Activated naive CD4-positive, alpha-beta T cell treated with Interleukin-2 at 50 U/mL for 16 hours (primary cell): ENCODE measurements at places on chromosomes 16 and 17.
A peak's percentile ranks its signal among the peaks of the same experiment; 100 is the strongest.

- DNase-seq, result peak; percentile 63
Measured at GRCh38 chr16:57000271-57001025, 11.1 kb downstream of the NLRC5 start.

DNA sequence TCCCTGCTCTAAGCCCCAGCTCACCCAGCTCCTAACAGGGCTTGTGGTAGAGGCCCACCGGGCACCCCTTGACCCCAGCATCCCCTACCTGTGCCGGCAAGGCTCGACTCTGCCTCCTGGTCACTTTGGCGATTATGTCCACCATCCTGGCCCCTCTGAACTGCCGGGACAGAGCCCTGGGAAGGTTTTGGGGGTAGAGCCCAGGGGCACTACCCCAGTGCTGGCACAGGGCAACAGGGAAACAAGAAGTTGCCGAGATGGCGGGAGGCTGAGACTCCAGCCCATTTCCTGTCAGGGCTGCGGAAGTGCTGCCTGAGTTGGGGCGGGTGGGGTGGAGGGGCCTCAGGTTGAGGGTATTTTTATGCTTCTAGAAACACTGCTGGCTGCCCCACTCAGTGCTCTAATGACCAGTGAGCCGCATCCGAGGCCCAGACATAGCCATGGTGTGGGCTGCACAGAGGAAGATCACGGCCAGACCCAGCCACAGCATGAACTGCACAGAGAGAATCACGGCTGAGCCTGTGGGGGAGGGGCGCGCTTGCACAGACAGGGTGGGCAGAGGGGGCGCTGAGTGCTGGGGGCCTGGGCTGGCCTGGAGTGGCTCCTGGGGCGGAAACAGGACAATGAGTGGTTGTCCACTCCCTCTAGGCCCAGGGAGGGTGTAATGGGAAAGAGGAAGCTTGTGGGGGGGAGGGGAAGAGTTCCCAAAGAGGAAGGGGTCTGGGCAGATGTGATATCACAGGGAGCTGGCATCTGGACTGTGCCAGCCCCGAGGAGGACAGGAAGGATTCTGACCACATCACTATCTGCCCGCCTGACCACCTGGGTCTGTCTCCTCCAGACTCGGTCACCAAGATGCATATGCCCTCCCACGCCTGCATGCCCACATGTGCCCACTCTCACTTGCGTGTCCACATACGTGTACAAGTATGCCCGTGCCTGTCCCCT lies 22.3 kb downstream of the ARHGAP27 start:
- DNase-seq, result peak; percentile 61

DNA sequence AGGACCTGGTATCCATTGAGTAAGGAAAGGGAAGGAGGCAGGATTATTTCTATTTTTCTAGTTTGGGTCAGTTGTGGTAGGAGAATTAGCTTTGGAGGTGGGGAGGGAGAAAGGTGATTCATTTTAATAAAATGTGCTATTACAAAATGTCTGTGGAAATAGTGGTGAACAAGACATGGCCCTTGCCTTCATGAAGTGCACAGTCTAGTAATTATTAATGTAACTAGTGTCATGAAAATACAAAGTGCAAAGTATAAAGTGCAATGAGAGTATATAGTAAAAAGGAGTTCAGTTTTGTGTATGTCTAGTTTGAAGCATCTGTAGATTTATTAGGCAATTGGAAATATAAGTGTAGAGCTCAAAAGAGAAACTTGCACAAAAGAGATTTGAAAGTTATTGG lies 11.9 kb downstream of the NFATC3 start:
- no peak for DNase-seq

DNA sequence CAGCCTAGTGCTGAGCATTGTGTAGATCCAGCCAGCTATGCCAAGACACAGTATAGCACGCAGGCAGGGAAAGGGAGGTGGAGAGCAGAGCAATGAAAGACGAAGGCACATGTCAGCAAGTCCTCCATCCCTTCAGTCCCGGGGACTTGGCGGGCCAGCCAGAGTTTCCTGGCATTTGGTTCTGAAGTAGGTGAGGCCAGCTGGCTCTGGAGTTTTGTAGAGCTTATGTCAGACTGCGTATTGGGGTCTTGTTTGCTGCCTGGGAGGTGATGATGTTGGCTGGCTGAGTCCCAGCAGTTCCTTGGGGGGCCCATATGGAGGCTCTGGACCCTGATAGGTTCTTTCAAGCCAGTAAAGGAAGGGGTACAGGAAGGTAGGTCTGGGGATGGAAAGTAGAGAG lies 55.7 kb upstream of the AKTIP start:
- DNase-seq, result no peak

GRCh38 chr17:2029911-2030778 lies at the start of gene DPH1:
Gene DPH1, plus strand, starts transcription at chr17:2030153. Its CDS starts 17 bp downstream, at chr17:2030170.
- peak; percentile 88 for DNase-seq

- DNase-seq, result no peak
Measured at GRCh38 chr17:56175299-56175955, 22.2 kb downstream of the ANKFN1 start.

- DNase-seq, result no peak
Measured at GRCh38 chr16:71185347-71185746, 45.2 kb downstream of the HYDIN start.

- no peak for DNase-seq
Measured at GRCh38 chr17:70886648-70887047, 717.3 kb downstream of the KCNJ2 start.

GRCh38 chr16:79394206-79394605 lies 206.3 kb downstream of the MAF start:
- DNase-seq, result no peak

DNA sequence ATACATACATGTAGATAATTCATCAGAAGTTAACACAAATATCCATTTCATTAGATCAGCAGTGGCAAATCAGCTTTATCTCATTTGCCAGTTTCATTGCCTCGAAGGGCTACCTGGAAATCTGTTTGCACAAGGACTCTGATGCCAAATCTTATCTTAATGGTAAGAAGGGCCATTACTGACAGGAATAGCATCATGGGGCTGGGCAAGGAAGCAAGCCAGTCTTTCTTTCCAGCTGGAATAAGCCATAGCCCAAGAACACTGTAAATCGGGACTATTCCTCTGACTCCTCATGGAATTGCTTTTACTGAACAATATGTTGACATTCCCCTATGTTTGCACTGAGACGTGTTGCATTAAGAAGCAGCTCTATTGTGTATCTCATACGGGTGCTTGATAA lies 101.4 kb upstream of the CLEC3A start:
- DNase-seq, result no peak

GRCh38 chr16:29012913-29013553 lies 28.2 kb downstream of the LAT start:
- DNase-seq, result no peak

DNA sequence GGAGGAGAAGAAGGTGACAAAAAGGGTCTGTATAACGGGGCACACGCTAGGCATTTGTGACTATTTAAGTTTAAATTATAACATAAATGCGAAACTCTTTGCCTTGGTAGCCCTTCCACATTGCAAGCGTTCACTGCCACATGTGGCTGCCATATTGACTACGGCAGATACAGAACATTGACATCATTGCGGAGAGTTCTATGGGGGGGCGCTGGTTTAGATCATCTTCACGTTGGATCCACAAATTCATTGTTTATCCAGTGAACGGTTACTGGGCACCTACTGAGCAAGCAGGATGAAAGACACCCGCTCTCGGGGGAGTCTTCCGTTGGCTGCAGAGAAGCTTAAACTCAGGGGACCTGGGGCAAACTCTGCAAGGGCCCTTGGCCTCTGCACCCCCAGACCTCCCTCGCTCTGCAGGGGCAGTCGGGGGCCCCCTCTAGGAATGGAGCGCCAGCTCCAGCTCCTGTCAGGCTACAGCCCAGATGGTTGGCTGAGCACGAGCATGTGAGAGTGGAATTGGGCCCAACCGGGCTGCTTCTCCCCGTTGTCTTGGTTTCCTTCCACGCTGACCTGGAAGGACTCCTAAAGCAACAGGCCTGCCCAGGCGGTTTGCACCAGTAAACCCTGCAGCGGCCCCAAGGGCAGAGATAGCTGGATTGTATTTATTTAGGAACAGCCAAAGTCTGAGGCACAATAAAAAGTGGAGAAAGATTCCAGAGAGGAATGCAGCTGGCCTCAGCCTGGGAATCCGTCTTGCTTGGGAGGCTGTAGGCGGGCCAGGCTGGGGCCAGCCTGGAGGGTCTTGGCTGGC lies 172.2 kb downstream of the SEC14L1 start:
- no peak for DNase-seq

DNA sequence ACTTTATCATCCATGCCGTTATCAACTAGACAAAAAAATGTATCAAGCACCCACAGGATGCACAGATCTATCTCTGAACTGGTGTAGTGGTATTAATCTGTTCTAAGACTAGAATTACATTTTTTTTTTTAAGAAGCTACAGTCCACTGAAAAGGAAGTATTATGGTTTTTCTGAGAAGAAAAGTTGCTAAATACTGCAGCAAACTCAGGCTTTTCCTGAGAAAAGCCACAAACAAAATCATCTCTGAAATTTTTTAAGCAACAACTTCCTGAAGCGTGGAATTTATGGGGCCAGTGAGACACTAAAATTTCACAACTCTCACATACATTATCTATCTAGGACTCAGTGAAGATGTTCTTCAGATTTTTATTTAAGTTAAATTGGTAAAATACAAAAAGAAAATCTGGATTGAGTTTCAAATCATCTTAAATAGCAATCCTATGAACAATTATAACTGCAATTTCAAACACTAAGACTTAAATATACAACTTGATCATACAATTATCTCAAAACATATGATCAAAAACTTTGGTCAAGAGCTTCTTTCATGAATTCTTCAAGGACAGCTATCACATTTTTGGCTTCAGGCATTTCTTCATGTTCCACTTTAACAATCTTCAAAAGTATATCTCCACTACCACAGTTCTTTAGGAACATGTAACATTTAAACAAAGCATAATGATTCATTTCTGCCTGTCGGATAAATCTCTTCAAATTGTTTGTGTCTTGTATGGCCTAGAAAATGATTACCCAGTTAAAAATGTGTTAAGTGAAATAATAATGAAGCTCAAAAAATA lies 10.5 kb downstream of the C17orf75 start:
- no peak for DNase-seq

GRCh38 chr17:58121925-58122324 lies 26.3 kb upstream of the OR4D1 start:
- peak; percentile 14 for DNase-seq

DNA sequence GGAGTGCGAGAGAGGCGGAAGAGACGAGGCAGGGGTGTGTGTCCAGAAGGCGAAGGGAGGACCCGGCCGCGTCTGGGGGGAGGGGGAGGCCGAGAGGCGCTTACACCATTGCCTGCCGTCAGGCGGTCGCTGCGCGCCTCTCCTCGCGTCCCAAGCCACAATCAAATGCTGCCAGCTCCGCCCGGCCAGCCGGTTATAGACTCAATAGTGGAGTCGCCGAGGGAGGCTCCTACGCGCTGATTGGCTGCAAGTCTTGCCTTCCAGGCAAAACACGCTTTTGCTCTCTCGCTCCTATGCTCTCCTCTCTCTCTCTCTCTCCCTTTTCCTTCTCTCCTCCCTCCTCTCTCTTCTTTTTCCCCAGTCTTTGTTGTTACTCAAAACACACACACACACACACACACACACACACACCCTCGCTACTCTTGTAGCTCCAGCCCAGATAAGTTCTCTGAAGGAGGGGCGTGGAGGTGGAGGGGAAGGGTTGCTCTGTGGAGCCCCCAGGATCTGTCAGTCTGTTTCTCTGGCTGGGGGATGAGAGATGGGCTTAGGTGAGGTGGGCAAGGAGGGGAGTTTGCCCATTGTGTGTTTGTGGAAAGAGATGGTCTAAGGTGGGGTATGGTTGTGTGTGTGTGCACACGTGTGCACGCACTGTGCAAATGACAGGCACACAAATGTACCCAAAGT lies at the start of gene DLX3:
TSS of gene DLX3 (minus strand) at position 170 of the 684 bp plus-strand sequence. CDS start 226 bp downstream, outside the sequence.
- DNase-seq, result peak; percentile 34

DNA sequence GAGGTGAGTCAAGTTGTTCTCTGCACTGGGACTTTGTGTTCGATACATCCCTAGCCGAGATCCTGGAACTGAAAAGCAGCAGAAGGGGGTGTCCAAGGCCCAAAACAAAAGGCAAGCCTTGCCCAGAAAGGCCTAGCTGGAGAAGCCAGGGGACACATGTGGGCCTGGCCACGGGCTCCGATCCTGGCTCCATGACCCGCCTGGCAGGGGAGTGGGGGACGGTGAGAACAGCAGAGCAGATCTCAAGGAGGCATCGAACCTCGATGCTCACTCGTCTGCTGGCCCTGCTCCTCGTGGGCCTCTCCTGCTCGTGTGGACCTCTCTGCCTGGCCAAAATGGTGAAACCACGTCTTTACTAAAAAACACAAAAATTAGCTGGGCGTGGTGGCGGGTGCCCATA lies 8.9 kb downstream of the CCNF start:
- no peak for DNase-seq

DNA sequence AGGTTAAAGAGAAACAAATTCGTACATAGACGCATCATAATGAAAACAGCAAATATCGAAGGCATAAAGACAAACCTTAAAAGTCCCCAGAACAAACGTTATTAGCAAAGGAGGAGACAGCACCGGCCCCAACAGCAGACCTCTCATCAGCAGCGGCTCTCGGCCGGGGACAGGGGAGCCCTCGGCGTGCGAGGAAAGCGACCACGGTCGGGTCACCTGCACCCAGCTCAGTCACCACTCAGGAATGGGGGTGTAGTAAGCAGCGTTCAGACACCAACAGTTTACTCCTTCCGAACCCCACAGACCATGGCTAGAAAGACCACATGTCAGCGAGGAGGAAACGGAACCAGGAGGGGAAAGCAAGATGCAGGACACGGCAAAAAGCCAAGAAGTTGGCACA lies 109.3 kb upstream of the CHMP6 start:
- no peak for DNase-seq

- DNase-seq, result no peak
Measured at GRCh38 chr17:31446195-31446967, 54.9 kb downstream of the RAB11FIP4 start.

DNA sequence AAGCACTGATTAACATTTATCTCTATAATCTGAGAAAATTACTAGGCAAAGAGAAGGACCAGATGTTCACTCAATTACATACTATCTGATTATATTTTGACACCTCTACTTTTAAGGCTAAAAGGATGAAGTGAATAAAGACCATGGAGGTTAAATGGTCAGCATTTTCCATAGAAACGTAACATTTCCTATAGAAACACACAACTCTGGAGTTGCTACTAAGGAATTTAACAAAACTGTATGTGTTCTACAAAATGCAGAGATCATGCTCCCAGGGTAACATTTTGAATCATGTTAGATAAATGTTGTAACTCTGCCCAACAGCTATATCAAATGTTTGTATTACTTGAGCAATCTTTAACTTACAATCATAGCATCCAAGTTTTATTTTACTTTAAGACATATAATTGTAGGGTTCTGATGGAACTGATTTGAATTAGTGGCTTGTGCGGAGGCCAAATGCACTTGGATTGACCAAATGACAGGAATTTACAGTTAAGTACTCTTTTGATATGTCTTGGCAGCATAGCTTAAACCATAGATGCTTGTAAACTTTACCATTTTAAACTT lies 97.7 kb downstream of the RPGRIP1L start:
- DNase-seq, result no peak

DNA sequence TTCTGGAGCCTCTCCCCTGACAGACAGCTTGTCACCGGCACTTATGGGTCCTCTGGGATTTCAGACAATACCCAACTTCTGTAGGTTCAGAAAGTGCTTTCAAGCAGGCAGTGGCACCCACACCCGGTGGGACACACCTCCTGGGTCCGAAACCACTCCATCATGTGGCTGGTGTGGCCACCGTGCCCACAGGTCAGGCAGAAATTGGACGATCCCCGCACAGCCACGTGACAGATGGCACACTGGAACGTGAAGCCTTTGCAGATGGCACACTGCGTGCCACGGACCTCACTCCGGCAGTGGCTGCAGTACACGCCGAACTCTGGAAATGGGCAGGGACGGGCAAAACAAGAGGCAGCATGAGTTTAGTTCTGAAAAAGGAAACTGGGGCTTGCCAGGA lies 99.5 kb upstream of the FA2H start:
- DNase-seq, result no peak

GRCh38 chr17:55295411-55296170 lies 30.8 kb downstream of the HLF start:
- peak; percentile 62 for DNase-seq
